ENCODE measurements at places on chromosomes 1 and 21. TPM values are rescaled to one million over a fixed set of nuclear protein-coding genes. Genes with fewer than 3 reads are reported as not detected.

DNA sequence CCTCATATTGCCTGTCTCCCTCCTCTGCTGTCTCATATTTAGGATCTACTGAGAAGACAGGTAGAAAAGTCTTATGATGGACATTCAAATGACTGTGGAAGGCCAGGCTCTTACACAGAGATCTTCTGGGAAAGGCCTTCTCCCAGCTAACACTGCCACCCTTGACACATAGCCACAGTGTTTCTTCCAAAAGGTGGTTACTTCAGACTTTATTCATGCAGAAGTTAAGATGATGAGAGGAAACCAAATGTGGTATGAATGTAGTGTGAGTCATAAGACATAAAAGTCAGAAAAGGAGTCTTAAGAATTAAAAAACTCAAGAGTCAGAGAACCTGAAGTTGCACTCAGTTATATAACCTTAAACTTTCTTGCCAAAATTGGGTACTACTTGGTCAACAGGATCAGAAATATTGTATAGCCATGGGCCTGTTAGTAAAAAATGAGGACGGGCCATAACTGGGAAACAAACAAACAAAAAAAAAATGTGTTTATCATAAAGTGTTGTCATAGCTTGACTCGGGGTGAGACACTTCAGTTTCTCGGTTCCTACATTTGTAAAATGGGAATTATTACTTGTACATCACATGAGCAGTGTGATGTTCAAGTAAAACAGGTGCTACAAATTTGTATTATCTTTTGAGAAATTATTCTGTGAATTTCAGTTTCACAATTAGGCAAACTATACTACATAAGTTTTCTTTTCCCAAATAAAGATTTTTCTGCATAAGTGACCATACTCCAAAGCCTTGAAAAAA lies 1.2 kb upstream of the DENND1B start:
- peak; percentile 25 for DNase-seq
- peaks cover 12% of the 10 kb centered on the region for H3K36me3 ChIP-seq
- peak overlapping the region; percentile 81 for H3K4me3 ChIP-seq
- peaks cover 59% of the 10 kb centered on the region for H3K4me1 ChIP-seq
- peak overlapping the region; percentile 99 for H3K27ac ChIP-seq
- no peaks in the 10 kb centered on the region for H3K27me3 ChIP-seq

DNA sequence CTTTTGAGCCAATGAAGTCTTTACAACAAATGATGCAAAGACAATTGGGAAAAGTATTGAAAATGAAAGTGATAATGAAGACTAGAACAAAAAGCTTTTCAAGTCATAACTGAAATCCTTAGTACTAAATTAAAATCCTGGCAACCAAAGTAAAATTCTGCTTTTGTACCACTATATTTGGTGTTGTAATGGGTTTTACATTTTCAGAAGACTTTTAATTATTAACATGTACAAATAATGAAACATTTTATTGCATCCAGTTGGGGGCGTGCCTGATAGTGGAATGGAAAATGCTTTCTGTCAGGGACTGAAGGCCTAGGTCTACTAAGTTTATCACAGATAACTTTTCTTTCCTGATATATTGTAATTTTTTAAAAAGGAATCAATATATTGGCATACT lies 89.4 kb downstream of the SDCCAG8 start:
- H3K27me3 ChIP-seq = no peaks in the 10 kb centered on the region
- no peak overlapping the region for H3K27ac ChIP-seq
- no peak overlapping the region for H3K4me3 ChIP-seq
- peaks cover 2% of the 10 kb centered on the region for H3K4me1 ChIP-seq
- DNase-seq = no peak

DNA sequence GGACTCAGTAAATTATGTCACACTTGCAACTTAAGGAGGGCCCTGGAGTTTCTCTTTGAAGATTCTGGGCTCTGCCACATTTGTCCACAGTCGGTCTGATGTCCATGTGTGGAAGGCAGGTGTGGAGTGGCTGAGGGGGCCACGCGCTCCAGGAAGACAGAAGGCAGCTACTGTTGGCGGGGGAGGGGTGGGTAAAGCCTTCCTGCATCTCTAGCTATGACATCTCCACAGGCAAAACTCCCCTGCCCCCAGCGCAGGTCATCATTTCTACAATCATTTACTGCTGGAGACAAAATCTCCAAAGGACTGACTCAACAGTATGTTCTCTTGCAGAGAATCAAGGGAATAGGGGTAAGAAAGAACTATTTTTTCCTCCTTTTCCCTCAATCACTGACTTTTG lies 11.4 kb upstream of the TSPEAR start:
- H3K4me1 ChIP-seq = no peaks in the 10 kb centered on the region
- DNase-seq = no peak
- no peak overlapping the region for H3K27ac ChIP-seq
- peaks cover 46% of the 10 kb centered on the region for H3K27me3 ChIP-seq

DNA sequence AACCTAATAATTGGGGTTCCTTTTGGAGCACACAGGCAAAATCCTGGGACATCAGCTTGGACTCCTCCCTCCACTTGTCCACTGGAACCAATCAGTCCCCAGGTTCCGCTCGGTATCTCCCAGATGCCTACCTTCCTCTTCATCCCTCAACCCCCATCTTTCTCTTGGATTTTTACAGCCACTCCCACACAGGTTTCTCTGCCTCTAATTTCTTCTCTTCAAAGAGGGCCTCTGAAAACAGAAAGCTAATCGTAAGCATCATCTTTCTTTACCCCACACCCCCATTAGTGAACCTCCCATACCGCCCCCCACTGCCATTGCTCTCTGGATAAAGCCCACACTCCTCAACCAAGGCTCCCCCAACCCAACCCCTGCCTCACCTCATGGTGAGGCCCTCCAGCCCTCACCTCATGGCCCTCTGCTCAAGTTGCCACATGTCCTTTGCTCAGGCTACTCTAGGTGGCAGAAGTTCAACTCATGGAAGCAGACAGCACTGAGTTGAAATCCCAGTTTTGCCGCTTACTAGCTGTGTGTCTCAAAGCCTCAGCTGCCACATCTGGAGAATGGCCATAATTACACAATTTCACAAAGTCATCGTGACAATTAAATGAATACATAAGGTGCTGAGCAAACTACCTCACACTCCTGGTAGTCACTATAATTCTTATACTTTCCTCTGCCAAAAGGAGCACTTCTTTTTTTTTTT lies 18.1 kb upstream of the WASF2 start:
- no peaks in the 10 kb centered on the region for H3K36me3 ChIP-seq
- no peak for DNase-seq
- H3K27me3 ChIP-seq = no peaks in the 10 kb centered on the region
- no peak overlapping the region for H3K4me3 ChIP-seq
- no peak overlapping the region for H3K27ac ChIP-seq

- no peaks in the 10 kb centered on the region for H3K36me3 ChIP-seq
- DNase-seq = no peak
- no peak overlapping the region for H3K27ac ChIP-seq
- no peak overlapping the region for H3K4me3 ChIP-seq
- peaks cover under 1% of the 10 kb centered on the region for H3K27me3 ChIP-seq
Observed at GRCh38 chr1:154716614-154717527, 108.9 kb upstream of the ADAR start.

DNA sequence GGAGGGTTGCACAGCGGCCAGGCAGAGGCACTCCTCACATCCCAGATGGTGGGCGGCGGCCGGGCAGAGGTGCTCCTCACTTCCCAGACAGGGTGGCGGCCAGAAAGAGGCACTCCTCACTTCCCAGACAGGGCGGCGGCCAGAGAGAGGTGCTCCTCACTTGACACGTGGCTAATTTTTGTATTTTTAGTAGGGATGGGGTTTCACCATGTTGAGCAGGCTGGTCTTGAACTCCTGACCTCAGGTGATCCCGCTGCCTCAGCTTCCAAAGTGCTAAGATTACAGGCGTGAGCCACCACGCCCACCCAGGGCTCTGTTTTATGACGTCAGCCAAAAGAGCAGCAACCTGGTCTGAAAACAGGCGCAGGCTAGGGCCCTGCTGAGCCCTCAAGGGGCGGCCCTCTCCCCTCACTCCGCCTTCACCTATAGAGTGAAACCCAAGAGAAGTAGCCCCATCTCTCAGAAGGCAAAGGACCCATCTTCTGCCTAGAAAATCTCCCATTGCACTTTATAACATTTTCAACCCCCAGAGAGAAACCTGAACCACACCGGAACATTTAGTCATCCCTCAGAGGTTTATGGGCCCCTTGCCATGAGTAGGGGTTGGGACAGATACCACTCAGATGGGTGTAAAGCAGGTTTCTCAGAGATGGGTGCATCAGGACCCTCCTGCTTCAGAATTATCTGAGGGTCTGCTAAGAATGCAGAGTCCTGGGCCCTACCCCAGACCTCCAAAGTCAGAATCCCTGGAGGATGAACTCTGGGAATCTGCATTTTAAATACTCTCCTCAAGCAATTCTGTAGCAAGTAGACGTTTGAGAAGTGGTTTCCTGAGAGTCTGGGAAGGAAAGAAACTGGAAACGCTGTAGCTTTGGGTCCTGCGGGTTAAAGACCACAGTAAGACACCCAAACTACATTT lies 40.8 kb downstream of the CDK18 start:
- H3K36me3 ChIP-seq = no peaks in the 10 kb centered on the region
- peaks cover 5% of the 10 kb centered on the region for H3K4me1 ChIP-seq
- no peak for DNase-seq
- H3K4me3 ChIP-seq = no peak overlapping the region
- peaks cover 28% of the 10 kb centered on the region for H3K27me3 ChIP-seq
- H3K27ac ChIP-seq = no peak overlapping the region

Gene DCST1
- total RNA-seq = not detected
